ENCODE measurements at places on chromosomes 11 and 22.
A peak's percentile ranks its signal among the peaks of the same experiment; 100 is the strongest.

DNA sequence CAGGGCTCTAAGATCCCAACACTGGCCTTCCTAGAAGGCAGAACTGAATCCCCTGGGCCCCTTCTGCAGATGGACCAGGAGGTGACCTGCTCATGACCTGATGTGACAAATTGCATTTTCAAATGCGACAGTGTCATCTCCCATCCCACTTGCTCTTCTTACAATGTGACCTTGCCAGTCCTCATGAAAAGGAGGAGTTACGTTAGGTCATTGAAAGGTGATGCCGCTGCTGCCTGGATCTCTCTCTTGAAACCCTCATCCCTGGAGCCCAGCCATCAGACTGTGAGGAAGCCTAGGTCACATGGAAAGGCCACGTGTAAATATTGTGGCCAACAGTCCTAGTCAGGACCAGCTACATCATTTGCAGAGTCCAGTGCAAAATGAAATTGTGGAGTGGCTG lies 5.7 kb upstream of the C1QTNF4 start:
- no peaks in the 10 kb centered on the region for H3K27me3 ChIP-seq
- peaks cover 3% of the 10 kb centered on the region for H3K4me1 ChIP-seq

DNA sequence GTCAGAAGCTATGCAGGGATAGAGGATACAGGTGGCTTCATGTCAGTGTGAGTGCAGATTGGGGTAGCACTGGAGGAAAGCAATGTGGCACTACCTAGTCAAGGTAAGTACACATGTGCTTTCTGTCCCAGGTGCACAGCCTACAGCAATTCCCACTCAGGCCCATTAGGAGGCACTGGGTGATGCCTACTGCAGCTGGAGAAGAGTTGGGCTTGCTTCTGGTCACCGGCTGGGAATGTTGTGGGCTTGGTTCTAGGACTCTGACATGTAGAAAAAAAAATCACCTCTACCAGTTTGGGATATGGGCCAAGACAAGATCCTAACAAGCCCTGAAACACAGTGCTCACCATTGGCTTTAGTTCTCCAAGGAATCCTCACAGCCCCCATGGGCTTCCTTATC lies 69.7 kb downstream of the TENM4 start:
- no peaks in the 10 kb centered on the region for H3K36me3 ChIP-seq
- H3K27me3 ChIP-seq, result peaks cover 6% of the 10 kb centered on the region
- H3K4me1 ChIP-seq, result peaks cover 4% of the 10 kb centered on the region
- no peak for DNase-seq

GRCh38 chr11:61752117-61752924 lies at the start of gene MYRF:
Gene MYRF (plus strand): TSS chr11:61752636. CDS start chr11:61752745, 109 bp downstream.
- no peak for DNase-seq
- peak within 1 kb of the TSS; percentile 51 for H3K4me3 ChIP-seq
- H3K4me1 ChIP-seq, result peaks cover 4% of the 10 kb centered on the region
- H3K27ac ChIP-seq, result no peak within 1 kb of the TSS
- no peaks in the 10 kb centered on the region for H3K36me3 ChIP-seq

- H3K27me3 ChIP-seq, result no peaks in the 10 kb centered on the region
- peak overlapping the region; percentile 94 for H3K27ac ChIP-seq
- H3K36me3 ChIP-seq, result no peaks in the 10 kb centered on the region
These were observed 661 bp upstream of the CDPF1 start for GRCh38 chr22:46250783-46251125.

DNA sequence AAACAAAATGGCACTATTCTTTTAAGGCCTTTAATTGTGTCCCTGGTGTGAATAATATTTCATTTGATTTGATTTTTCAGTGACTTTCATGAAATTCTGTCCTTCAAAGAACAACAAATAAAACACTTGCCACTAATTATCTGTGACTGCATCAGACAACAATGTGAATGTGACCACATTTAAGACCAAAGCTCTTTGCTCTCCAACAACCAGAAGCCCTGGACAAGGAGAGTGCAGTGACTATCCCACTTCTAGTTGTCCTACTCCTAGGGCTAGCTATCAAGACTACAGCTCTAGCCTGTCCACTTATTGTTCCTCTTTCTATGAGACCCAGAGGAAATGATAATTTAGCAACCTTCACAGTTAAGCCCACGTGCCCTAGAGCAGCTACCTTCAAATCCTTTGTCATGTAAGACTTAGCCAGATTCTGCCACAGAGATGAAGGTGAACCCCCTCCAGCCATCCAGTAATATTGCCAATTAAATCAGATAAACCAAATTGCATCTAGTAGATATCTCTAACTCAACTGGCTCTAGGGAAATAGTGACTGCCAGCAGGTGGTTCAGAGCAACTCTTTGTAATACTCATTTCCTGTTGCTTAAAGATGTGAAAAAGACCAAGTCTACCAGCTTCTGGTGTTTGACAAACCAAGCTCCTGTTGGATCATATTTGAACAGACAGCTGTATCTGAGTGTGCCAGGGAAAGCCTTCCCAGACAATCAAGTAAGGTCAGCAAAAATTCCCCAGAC lies 142.6 kb upstream of the BLID start:
- no peaks in the 10 kb centered on the region for H3K36me3 ChIP-seq
- no peaks in the 10 kb centered on the region for H3K27me3 ChIP-seq
- H3K4me1 ChIP-seq, result no peaks in the 10 kb centered on the region
- no peak for DNase-seq
- H3K4me3 ChIP-seq, result no peak overlapping the region

GRCh38 chr11:10075141-10075540 lies 218.9 kb downstream of the SBF2 start:
- H3K4me3 ChIP-seq, result no peak overlapping the region
- no peaks in the 10 kb centered on the region for H3K4me1 ChIP-seq
- H3K27me3 ChIP-seq, result no peaks in the 10 kb centered on the region
- H3K36me3 ChIP-seq, result no peaks in the 10 kb centered on the region

GRCh38 chr11:94545264-94546161 lies 1.8 kb downstream of the FUT4 start:
- no peak for DNase-seq
- H3K36me3 ChIP-seq, result no peaks in the 10 kb centered on the region
- H3K27ac ChIP-seq, result peak overlapping the region; percentile 88
- no peaks in the 10 kb centered on the region for H3K27me3 ChIP-seq
- peak overlapping the region; percentile 86 for H3K4me3 ChIP-seq
